Progenitor cell of endocrine pancreas (in vitro differentiated cells): ENCODE measurements at places on chromosomes 4 and X. TPM values are rescaled to one million over a fixed set of nuclear protein-coding genes. Genes with fewer than 3 reads are reported as not detected.

Gene CITED1
- 1.1 and 2.0 TPM in 2 replicates for total RNA-seq

Gene COX7B2
- not detected in 2 replicates for total RNA-seq

Gene FHDC1
- total RNA-seq = 11.3 and 11.6 TPM in 2 replicates

Gene PPP1R2C
- total RNA-seq = not detected in 2 replicates

Gene XKRX
- 0.44 and 0.86 TPM in 2 replicates for total RNA-seq

Gene LINC00632
- 152 and 154 TPM in 2 replicates for total RNA-seq

Gene RBM46
- 0.62 and 0.98 TPM in 2 replicates for total RNA-seq

Gene TCP11X2
- total RNA-seq = 4.7 and 5.3 TPM in 2 replicates

Gene FRAS1
- total RNA-seq = 163 and 166 TPM in 2 replicates

Gene HPGD
- 2.0 and 3.4 TPM in 2 replicates for total RNA-seq

Gene GSTCD
- total RNA-seq = 25.5 and 26.3 TPM in 2 replicates

Gene OTUD6A
- total RNA-seq = not detected in 2 replicates

- DNase-seq = no peak
Observed at GRCh38 chrX:103651151-103651773, 22.5 kb downstream of the TCEAL1 start.

- DNase-seq = no peak
Observed at GRCh38 chr4:47930971-47931804, 16.8 kb upstream of the NFXL1 start.

DNA sequence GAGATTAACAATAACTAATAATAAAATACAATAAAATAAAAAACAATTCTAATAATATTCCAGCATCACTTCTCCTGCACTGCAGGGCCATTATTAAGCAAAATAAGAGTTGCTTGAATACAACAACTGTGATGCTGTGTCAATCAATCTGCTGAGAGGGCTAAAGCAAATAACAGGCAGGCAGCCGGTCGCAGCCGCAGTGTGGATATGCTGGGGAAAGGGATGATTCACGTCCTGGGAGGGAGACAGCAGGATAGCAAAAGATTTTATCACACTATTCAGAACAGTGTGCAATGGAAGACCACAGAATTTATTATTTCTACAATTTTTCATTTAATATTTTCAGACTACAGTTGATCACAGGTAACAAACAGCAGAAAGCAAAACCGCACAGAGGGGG, 76.5 kb upstream of the SMARCAD1 start:
- no peak for DNase-seq

DNA sequence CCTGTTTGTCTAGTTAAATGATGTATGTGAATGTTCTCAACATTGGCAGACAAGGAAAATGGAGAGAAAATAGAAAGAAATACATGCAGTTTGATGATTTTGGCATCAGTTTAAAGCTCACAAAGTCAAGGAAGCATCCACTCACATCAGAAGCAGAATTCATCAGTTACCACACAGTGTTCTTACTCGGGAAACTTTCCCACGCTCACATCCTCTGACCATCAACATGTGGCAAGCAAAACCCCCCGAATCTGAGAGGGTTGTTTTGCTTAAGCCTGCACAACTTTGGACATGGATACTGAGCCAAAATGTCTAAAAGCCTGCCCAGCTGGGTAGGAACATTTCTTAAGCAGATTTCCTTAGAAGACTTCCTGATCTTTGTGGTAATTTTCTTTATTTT, 407.6 kb downstream of the ANKRD50 start:
- DNase-seq = no peak

- DNase-seq = no peak
Observed at GRCh38 chrX:131477498-131477897, 66.4 kb upstream of the OR13H1 start.

GRCh38 chr4:121073672-121074381, 1.5 kb upstream of the NDNF start:
- no peak for DNase-seq

GRCh38 chrX:112688242-112688641, 8.5 kb upstream of the LHFPL1 start:
- no peak for DNase-seq

GRCh38 chr4:102759831-102760644, 730 bp downstream of the MANBA start:
- DNase-seq = no peak

GRCh38 chrX:79365591-79365990, 1.5 kb downstream of the ITM2A start:
- no peak for DNase-seq

DNA sequence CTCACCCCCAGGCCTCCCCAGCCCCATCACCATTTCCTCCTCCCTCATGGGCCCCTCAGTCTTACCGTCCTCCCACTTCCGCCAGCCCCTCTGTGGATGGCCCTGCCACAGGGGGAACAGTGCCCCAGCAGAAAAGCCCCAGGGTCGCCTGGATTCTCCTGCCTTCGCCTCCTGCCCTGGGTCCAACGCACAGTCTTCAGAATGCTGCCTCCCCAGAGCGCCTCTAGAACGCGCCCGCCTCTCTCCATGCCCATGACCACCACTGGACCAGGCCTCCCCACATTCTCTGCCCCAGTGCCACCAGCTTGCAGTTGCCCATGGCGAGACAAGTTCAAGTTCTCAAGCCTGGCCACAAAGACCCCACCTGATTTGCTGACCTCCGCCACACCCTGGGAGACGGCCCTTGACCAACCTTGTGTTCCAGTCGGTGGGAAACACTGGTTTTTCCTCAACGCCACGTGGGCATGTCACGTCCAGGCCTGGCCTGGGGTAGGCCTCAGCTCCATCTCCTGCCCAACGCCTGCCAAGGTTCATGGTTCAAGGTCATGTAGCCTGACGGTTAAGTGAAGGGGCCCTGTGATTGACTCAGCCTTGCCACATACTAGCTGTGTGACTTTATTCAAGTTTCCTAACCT, 634 bp upstream of the PLXNB3 start:
- DNase-seq = no peak

DNA sequence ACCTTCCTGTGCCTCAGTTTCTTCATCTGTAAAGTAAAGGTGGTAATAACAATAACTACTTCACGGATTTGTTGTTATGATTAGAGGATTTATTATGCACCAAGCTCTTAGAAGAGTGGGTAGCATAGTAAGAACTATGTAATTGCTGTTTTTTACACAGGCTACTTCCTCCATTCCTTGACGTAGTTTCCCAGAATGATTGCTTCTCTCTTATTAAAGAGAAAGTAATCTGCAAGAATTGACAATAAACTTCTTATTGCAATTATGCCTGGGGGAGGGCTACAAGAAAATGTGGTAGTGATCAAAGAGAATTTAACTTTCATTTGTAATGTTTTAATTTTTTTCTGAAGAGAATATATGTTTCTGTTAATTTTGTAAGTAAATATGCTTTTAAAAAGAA, 238.7 kb downstream of the GASK1B start:
- no peak for DNase-seq

DNA sequence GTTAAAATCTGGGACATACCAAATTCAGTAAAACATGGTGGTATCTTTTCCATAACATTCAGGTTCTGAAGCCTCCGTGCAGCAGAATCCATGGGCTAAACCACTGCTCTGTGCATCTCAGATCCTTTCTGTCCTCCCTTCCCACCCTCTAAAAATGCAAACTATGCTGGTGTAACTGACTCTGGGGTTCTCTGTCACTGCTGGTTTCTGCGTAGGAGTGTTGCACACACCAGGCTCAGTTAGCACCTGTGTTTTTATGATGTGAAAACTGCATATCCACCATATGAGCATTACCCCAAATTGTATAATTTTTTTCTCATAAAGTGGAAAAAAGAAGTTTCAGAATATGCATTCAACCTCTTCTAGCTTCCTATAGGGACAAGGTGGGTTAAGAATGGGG, 22.4 kb upstream of the IL21 start:
- no peak for DNase-seq

DNA sequence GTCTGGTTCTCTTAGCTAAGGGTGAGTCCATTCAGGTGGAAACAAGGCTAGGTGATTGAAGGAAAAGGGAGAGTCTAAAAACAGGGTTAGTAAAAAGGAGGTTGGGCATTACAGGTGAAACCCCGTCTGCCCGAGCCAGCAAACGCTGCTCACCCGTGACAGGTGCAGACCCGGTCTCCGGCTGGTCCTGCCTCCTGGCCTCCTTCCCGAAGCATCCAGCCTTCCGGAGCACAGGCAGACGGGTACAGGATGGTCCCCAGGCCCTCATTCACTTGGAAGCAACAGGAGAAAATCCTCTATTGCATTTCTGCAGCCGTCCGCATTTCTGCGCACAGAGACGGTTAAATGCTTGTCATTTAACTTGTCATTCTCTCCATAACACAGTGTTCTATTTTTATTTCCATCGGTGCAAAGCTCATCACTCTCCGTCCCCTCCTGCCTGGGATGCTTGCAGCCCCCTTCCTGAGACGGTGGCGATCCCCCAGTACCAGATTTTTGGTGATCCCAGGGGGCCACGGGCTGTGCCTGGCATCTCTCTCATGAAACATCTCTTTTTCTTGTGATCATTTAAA, 90.8 kb upstream of the PPP2R3B start:
- DNase-seq = no peak

GRCh38 chr4:186770481-186771175, 47.0 kb upstream of the FAT1 start:
- DNase-seq = no peak

- DNase-seq = no peak
Observed at GRCh38 chrX:1700757-1701156, 85.9 kb downstream of the ASMT start.

DNA sequence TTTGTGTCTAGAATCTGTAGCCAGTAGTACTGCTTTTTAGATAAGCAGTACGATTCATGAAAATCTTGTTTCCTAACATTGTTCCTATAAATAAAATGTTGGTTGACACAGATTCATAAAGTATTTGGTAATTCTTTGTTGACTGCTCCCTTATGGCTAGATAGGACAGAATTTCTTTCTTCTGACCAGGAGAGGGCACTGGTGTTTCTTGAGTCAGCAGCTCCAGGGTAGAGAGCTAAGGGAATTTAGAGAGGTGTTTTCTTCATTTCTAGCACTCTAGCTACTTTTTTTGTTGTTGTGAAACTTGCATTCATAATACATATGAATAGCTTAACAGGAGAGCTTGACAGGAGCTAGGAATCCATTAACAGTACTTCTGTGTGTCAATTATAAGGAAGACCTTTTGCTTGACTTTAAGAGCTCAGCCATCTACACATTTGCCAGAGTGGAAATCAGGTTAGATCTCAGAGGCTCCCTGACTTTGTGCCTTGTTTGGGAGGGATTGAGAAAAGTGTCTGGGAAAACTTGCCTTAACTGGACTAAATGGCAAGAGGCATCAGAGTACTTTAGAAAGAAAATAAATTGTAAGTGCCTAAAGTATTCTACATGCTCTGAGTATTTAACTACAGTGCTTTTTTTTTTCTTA, 756.1 kb downstream of the SH3BGRL start:
- no peak for DNase-seq

DNA sequence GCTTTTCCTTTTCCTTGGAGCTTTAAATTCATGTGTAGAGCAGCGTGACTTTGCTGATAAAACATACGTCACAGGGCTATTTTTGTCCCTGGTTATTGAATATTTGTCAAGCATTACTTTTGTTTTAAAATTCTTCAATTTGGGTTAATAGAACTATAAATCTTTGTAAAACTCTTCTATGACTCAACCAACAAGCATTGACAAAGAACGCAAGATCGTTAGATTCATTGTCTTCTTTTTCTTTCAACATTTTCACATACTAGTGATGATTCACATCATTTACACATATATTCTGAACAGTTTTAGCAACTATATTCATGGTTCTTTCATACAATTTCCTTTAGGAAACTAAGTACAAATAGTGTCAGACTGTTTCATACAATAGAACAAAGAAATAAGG, 72.0 kb upstream of the GPM6A start:
- DNase-seq = no peak

DNA sequence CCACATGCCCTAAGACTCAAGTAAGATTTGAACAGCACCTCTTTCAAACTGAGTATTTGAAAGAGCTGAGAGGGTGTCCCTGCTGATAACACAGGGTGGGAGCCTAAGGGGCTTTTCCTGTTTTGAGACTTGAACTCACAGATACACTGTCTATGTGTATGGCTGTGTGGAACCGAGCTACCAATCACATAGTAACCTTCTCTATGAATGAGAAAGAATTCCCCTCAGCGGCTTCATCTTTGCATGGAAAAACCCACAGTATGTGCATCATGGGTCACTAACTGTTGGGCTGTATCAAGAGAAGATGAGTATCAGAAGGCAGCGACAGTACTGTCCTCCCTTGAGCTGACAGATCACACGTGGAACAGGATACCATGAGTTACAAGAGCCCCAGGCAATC, 336.3 kb downstream of the AFF2 start:
- no peak for DNase-seq

DNA sequence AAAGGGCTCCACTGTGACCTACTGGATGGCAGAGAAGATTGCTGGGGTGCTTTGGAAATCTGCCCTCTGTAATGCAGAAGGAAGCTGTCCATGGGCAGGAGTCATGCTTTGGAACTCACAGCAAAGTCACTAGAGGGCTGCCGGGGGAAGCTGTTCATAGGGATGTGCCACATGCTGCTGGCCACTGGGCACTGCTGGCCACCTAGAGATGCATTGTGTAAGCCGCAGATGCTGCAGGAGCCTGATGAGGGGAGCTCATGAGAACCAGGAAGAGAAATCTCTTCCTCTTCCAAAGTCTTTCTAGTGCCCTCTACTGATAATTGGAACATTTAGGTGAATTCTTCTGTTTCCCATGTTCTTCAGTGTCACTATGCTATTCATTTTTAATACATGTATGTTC, 31.2 kb upstream of the UXT start:
- DNase-seq = no peak

- DNase-seq = no peak
Observed at GRCh38 chr4:4831266-4831665, 28.2 kb upstream of the MSX1 start.

GRCh38 chrX:99798936-99799335, 611.1 kb downstream of the PCDH19 start:
- no peak for DNase-seq

DNA sequence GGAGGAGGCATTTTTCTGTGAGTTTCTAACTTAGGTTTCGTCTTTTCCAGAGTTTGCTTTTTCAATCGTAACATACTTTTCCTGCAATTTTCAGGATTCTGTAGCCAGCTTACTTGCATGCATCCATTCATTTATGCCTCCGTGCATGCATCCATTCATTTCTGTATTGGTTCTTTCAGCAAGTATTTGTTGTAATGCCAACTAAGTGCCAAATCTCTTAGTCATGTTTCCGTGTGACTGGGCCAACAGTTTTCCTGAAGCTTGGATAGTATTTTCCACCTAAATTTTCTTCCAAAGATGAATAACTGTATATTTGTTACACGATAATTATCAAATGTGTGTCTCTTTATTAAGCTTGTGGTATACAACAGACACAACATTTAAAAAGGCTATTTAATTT, 41.5 kb downstream of the CBLL2 start:
- DNase-seq = no peak

- DNase-seq = no peak
Observed at GRCh38 chrX:40844471-40844870, 109.1 kb upstream of the MED14 start.
